NCI-H526 (cell line): ENCODE measurements at places on chromosomes 2 and 18.

- no peak for DNase-seq
Observed at GRCh38 chr2:121362774-121363173, 77.8 kb upstream of the TFCP2L1 start.

DNA sequence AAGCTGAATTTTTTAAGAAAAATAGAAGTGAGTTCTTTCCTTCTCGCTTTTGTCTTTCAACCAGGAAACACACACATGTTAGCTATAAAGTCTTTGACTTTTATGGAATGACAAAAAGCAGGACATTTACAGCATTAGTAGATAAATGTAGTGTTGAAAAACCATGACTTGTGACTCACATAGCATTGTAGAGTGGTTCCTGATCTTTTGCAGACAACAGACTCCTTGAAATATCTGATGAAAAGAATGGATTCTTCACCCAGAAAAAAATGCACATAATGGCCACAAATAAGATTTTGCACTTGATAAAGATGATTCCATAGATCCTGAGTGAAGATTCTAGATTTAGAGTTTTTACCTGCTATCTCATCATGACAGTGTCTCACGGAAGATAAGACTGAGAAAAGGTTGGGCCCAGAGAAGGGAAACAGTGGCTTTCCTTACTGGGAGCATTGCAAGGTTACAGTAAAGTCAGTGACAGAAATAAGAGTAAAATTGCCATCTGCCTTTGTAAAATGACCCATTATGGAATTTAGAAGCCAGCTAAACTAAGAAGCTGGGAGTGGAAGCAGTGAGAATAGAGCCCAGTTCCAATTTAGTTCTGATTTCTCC is 14.0 kb downstream of the SMARCAL1 start:
- DNase-seq: no peak

- no peak for DNase-seq
Observed at GRCh38 chr2:69143748-69144360, 130.9 kb downstream of the ANTXR1 start.

GRCh38 chr2:46082531-46083485 is 214.4 kb upstream of the EPAS1 start:
- DNase-seq: no peak
